Activated naive CD8-positive, alpha-beta T cell treated with anti-CD3 and anti-CD28 coated beads, Interleukin-2, amount 50 U/mL, for 16 hours (primary cell): ENCODE measurements at places on chromosomes 4 and X.

- DNase-seq, result no peak
These were observed 135.3 kb downstream of the SHROOM3 start for GRCh38 chr4:76570141-76570973.

DNA sequence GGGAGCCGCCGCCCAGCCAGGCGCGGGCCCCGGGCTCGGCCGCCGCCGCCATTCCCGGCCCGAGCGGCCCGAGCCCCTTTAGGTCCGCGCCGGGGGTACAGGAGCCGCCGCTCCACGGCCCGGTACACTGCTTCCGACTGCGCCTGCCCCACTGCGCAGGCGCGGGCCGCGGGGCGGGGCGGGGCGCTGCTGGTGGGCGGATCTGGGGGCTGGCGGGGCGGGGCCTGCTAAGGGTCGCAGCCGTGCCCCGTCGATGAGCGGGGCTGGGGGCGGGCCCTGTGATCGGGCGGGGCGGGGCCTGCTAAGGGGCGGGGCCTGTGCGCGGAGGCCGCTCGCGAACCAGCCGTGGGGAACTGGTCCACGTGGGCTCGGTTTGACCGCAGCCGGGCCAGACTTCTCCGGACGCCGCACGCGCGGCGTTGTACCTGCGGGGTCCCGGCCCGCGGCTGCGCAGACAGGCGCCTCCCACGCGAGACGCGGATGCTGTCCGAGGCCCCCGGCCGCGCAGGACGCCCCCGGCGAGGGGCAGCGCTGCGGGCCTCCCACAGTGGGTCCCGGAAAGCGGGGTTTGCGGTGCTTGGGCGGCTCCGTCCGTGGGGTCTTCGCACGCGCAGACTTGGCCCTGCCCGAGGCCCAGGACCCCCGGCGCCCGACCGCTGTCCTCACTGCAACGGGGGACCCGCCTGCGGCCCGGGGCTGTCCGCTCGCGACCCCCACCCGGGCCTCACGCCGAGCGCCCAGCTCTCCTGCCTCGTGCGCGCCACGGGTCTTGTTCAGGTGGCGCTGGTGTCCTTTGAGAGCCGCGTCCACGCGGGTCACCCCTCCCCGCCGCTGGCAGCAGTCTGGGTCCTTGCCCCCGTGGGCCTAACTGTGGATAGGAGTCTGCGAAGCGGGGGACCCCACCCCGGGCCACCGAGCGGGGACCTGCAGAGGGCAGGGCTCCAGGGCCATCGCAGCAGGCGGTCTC is at the start of gene DGKQ:
Gene DGKQ (minus strand): TSS at position 139 of the 967 bp plus-strand sequence. CDS start 87 bp downstream, at position 52.
- DNase-seq, result peak; percentile 67

DNA sequence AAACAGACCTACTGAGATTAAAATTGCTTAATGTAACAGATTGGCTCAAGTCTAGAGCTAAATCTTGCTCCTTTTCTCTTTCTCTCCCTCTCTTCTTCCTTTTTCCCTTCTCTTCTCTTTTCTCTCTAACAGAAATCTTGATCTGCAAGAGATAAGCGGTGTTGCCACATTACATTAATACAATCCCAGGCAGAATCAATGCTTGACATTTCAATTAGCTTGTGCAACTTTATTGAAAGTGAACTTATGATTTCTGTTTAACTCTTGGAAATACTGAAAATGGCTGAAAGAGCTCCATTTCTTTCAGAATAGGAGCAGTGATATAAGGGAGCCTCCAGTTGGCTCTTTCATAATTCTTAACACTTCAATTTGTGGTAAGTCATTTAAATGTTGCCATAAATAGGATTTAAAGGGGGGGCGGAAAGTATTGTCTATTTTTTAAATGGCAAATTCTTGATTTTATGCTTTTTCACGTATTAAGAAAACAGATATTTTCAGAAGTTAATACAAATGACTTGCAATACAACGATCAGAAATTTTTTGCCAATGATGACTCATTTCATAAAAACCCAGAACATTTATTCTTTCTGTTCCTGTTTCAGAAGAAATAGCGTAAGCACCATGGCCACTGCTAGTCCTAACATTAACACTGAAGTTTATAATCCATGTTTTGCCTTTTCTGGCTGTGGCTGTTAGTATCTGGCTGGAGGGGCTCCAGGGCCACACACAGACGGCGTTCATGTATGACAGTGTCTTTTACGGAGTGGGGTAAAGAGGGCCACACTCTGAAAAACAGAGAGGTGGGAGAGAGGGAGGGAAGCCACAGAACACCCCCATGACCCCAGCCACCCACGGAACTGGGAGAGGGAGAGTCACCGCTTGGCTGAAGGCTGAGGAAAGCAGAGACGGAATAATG is 115.7 kb upstream of the FAT1 start:
- no peak for DNase-seq

DNA sequence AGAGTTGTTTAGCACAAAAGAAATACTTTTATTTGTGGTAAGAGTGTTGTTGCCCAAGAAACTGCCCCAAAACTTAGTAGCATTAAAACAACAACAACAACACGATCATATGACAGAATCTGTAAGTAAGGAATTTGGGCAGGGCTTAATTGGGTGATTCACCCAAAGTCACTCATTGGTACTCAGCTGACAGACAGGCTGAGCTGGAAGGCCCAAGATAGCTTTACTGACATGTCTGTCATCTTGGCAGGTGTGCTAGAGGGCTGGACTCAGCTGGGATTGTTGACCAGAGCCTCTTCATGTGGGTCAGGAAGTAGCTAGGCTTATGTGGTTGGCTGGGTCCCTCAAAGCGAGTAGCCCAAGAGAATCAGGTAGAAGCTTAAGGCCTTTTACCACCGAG is 52.3 kb downstream of the KIAA0232 start:
- no peak for DNase-seq

GRCh38 chrX:42686706-42687105 is 91.3 kb downstream of the PPP1R2C start:
- DNase-seq, result no peak

DNA sequence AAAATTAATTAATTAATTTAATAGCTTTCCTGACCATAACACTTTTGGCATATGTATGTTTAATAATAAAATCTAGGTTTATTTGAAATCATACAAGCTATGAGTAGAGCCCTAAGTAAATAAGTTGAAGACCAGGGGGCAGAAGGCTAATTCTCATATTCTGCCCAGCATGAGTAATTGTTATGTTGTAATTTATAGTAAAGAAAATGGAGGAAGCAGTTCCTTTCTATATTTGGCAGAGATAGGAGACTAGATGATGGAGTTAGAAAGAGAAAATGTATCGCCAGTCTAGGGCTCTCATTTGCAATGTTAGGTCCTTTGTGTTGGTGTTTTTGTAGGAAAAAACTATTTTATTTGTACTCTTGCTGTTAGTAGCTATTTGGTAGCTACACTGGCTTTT is 89.1 kb downstream of the FNIP2 start:
- no peak for DNase-seq

DNA sequence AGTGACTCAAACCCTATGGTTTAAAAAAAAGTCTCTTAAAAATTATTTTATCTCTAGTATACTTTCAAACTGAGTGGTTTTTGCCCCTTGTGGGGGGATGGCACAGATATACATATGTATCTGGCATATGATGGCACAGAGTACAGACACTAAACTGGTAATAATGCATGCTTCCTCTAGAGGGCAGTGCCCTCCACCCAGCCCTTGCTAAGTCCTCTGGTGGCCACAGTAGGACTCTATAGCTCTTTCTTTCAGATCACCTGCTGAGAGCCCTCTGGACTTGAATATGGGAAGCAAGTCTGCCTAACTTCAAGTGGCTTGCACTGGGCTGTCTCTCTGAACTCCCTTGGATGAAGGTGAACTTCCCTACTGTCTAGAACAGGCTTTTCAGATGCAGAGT is 66.3 kb downstream of the TSPAN7 start:
- DNase-seq, result no peak

DNA sequence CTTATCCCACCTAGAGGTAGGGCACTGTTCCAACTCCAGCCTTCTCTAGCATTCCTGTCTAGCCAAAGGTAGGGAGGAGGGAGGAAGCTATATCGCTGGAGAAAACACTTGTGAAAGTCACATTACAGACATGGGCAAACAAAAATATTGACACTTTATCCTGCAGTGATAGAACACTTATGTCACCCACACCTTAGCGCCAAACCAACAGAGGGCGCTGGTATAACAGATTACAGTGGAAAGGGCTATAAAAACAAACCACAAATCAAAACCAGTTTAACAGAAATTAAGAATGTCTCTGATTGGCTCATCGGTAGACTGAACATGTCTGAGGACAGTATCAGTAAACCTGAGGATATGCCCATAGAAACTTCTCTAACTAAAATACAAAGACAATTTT is 451.3 kb downstream of the TLL1 start:
- DNase-seq, result no peak

GRCh38 chr4:61545902-61546480 is 345.9 kb downstream of the ADGRL3 start:
- no peak for DNase-seq

- no peak for DNase-seq
These were observed 29.1 kb upstream of the ANAPC4 start for GRCh38 chr4:25347971-25348370.

DNA sequence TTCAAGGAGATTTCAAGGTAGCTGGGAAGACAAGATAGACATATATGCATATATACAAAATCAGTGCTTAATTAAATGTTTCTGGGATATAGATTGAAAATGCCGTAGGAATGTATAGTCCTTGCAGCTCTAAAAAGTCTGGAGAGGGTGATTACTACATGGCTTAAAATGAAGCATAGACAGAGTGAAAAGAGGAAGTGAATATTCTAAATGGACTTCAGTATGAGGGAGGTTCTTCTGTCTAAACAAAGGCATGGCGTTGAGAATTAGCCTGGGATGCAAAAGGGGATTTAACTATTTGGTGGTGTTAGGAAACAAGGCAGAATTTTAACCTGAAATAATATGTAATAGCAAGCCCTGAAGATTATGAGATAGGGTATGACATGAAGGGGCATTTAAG is 141.5 kb upstream of the FRMPD4 start:
- DNase-seq, result no peak

GRCh38 chr4:83075311-83076095 is 39.0 kb downstream of the PLAC8 start:
- DNase-seq, result no peak

DNA sequence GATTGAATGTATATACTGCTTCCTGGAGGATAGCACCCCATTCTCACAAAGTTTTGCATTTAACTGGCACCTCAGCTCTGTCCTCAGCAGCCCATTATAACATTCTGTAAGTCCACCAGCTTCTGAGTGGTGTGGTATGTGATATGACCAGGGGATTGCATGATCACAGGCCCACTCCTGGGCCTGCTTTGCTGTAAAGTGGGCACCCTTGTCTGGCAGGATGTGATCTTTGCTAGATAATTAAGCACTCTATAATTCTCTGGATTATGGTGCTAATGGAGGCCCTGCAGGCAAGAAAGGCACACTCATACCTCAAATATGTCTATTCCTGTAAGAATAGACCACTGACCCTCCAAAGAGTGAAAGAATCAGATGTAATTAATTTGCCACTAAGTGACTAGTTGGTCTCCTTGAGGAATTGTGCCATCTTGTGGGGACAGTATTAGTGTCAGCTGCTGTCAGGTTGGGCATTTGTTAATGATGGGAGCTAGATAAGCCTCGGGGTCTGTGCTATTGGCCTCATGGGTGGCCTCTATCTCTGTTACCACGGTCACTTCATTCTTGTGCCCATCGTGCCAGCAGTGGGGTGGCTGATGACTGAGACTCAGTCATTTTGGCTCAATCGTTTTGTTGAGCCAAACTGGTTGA is 2.2 kb upstream of the CFI start:
- DNase-seq, result no peak

DNA sequence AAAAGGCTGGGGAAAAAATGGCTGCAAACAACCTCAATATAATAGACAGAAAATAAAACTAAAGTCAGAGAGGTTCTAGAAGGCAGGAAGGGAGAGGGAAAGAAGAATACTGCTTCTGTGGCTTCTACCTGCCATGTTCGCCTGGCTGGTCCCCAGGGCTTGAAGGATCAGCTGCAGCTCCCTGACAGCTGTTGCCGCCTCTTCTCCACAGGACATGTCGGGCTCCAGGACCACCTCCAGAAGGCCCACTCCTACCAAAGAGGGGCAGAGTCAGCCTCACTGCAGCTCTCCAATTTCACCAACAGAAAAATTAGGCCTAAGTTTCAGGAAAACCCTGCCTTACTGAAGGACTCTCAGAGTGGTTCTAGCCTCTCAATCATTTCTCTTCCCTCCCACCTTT is 44.9 kb downstream of the GATB start:
- DNase-seq, result no peak

DNA sequence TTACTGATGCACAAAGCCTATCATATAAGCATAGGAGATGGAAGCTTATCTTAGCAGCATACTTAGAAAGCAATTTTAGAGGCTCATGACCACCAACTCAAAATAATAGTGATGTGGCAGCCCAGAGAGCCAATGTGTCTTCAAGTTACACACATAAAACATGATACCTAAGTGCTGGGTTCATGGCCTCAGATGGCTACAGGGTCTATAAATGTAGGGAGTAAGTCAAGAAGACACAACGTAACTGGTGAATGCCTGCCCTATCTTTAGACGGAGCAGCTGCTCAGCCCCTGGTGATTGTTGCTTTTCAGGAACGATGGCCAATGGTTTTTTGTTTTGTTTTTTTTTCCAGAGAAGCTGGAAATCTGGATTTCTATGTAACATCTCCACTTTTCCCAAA is 42.8 kb downstream of the RNF150 start:
- no peak for DNase-seq
